Kasumi-1 (cell line): ENCODE measurements at places on chromosomes 1 and 21.

- DNase-seq: no peak
Observed at GRCh38 chr1:153563991-153564390, 1.7 kb downstream of the S100A2 start.

GRCh38 chr1:45490626-45491486 lies at the start of gene TESK2:
TSS of gene TESK2 (minus strand) at chr1:45491163. CDS start at chr1:45457785, 33,378 bp downstream.
- peak; percentile 100 for DNase-seq

DNA sequence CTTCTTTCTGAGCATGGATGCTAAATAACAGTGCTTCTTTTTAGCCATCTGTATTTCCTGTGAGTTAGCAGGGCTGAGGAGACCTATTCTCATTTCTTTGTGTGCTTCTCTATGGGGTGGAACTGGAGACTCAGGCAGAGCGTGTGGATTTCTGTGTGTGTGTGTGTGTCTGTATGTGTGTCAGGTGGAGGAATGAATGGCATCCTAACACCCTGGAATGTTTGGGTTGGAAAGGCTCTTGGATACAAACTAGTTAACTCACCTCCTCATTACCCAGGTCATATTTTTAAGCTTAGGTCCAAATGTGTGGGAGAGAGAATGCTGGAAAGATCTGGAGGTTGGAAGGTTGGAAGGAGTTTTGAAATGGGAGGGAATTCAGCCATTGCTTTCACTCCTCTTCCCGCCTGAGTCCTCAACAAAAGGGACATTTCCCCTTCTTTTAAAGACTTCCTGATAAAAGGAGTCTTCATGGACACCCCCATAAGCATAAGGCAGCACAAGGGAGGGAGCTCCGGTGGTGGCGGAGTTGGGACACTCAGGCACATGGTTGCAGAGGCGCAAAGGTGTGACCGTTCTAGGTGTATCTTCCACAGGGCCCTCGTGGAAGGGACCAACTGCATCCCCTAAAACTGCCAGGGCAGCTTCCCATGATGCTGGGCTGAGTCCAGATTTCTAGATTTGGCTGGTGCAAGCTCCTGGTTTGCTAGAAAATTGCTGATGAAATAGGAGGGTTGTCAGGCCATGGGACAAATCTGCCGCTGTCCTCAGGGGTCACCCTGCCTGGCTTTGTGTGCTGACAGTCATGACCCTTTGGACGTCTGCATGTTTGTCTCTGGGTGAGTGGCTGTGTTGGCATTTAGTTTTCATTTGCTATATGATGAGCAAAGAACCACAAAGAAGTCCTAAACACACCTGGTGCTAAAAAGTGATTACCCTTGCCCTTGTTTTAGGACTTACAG lies 37.6 kb downstream of the MTARC1 start:
- no peak for DNase-seq

GRCh38 chr1:27101054-27101491 lies 53.9 kb downstream of the SLC9A1 start:
- no peak for DNase-seq

DNA sequence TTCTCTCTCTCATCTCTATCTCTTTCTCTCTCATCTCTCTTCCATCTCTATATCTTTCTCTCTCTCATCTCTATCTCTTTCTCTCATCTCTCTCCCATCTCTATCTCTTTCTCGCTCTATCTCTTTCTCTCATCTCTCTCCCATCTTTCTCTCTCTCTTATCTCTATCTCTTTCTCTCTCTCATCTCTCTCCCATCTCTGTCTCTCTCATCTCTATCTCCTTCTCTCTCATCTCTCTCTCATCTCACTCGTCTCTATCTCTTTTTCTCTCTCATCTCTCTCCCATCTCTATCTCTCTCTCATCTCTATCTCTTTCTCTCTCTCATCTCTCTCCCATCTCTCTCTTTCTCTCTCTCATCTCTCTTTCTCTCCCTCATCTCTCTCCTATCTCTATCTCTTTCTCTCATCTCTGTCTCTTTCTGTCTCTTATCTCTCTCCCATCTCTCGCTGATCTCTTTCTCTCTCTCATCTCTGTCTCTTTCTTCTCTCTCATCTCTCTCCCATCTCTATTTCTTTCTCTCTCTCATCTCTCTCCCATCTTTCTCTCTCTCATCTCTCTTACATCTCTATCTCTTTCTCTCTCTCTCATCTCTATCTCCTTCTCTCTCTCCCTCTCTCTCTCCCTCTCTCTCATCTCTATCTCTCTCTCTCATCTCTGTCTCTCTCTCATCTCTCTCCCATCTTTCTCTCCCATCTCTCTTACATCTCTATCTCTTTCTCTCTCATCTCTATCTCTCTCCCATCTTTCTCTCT lies 388.7 kb downstream of the NPHP4 start:
- DNase-seq: no peak

- no peak for DNase-seq
Observed at GRCh38 chr1:2943686-2944260, 77.5 kb upstream of the ACTRT2 start.

GRCh38 chr1:245953876-245954660 lies 553.0 kb downstream of the SMYD3 start:
- no peak for DNase-seq

GRCh38 chr1:230077436-230078213 lies 10.6 kb downstream of the GALNT2 start:
- DNase-seq: no peak

DNA sequence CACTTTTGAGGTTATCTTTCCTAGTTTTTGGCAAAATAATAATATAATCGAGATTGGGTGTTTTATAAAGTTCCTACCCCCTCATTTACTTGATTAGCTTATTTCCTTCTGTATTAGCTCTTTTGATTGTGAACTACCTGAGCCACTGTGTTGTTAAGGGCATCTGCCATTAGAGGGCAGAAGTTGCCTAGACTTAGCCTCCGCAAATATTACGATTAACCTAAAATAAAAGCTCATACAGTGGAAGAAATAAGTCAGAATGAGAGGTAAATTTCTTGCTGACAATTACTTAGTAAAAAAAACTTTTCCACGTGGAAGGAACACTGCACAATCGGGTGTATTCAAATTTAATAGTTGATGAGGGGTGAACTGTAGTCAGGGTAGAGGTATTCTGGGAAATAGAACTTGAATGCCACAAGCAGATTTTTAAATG lies 2.3 kb downstream of the H3-3A start:
- peak; percentile 64 for DNase-seq

DNA sequence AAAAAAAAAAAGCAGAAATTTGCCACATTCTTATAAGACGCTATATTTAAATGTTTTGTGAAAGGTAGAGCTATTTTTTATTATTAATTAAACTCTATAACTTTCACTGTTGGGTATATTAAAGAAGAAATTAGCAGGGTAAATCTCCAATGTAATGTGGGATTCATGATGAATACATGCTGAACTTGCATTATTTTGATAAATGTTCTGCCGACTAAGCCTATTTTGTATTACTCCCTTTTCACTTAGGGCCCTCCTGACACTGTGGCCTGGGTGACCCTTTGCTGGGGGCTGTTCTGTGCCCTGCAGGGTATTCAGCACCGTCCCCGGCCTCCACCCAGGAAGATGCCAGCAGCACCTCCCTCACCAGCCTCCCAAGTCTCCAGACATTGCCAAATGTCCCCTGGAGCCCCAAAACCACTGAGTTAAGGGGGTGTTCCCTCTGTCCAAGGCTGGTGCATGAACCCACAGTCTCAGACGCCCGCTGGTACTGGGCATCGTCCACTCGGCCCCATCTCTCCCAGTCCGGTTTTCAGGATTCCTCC lies 22.5 kb downstream of the RSPH1 start:
- no peak for DNase-seq

GRCh38 chr1:222618001-222618879 lies at the start of gene MIA3:
TSS of gene MIA3 (plus strand) at chr1:222618097. CDS start at chr1:222618111, 14 bp downstream.
- DNase-seq: peak; percentile 67

GRCh38 chr1:26302733-26303405 lies 3.6 kb downstream of the UBXN11 start:
- no peak for DNase-seq

DNA sequence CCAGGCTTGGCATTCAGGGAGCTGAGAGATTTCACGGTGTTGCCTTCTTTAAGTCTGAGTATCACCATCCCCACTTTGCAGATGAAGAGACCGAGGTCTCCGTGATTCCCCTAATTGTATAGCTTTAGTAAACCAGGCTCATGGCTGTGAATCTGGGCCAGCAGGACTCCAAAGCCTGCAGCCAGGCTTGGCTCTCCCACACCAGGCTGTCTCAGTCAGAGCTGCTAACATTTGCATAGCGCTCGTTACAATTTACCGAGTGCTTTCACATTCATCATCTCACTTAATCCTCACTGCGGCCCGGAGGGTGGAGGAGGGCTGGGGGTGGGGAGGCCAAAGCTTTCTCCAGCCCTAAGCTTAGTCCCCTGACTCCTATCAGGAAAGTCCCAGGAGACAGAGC lies 11.7 kb downstream of the C1orf94 start:
- no peak for DNase-seq

- DNase-seq: no peak
Observed at GRCh38 chr1:176959191-176959820, 205.2 kb downstream of the ASTN1 start.
